ENCODE measurements at places on chromosomes 1 and 21.
A peak's percentile ranks its signal among the peaks of the same experiment; 100 is the strongest.

DNA sequence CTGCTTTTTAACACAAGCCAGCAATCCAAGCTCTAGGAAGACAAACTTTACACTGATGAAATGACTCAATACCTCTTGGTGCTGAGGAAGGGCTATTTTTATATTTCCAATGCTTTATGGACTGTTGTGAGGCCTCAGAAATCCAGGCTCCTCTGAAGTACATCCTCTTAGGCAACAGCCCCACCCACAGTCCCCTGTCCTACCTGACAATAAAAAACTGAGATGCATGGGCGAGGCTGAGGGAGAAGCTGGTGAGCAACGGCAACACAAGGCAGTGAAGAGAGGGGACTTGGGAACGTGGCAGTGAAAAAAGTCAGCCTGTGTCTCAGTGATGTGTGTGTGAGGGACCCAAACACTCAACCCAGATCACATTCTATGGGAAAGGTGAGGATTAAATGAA lies 10.1 kb upstream of the CPT2 start:
- no peak for DNase-seq

GRCh38 chr1:147243228-147243685 lies 773 bp downstream of the CHD1L start:
- DNase-seq, result peak; percentile 12

GRCh38 chr21:45510466-45510955 lies 31.7 kb downstream of the SLC19A1 start:
- no peak for DNase-seq

- no peak for DNase-seq
These were observed 87.9 kb downstream of the RGS7 start for GRCh38 chr1:241269116-241269515.

GRCh38 chr1:42679364-42679983 lies 2.7 kb upstream of the YBX1 start:
- no peak for DNase-seq

GRCh38 chr1:159712080-159712479 lies 2.3 kb downstream of the CRP start:
- DNase-seq, result no peak

GRCh38 chr1:189141056-189141455 lies 1336.6 kb downstream of the BRINP3 start:
- no peak for DNase-seq
